ENCODE measurements at places on chromosomes 5 and 9.

DNA sequence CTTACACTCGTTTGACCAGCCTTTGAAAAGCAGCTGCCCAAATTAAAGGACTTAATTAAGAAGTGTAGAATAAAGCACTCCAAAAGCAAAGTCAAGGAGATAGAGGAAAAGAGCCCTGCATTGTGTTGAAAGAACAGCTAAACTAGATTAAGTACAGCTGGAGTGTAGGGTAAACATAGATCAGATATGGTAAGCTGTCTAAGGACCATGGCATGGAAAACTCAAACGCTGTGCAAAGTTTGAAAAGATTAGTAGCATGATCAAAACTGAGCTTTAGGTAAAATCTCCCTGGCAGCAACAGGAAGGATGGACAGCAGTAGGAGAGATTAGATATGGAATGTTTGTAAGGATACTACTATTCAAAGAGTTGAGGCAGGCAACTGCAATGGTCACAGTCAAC is 55.4 kb downstream of the BNC2 start:
- no peak for DNase-seq

- DNase-seq: no peak
These were observed 1.2 kb downstream of the DROSHA start for GRCh38 chr5:31530541-31531265.

- no peak for DNase-seq
These were observed 130.9 kb upstream of the CHD1 start for GRCh38 chr5:99059685-99060084.

GRCh38 chr9:14156046-14156445 is 157.9 kb downstream of the NFIB start:
- DNase-seq: no peak

- DNase-seq: no peak
These were observed 89.7 kb downstream of the DAP start for GRCh38 chr5:10671041-10672008.

Measured in left ventricle myocardium inferior (tissue), 1 donor.